Natural killer cell treated with Interleukin-12 subunit alpha and Interleukin-12 subunit beta and Interleukin-15 and Interleukin-18, amount 100 ng/mL, for 72 hours (primary cell): ENCODE measurements at places on chromosomes 1 and 21.

GRCh38 chr21:34604556-34604955 is 10.4 kb downstream of the RCAN1 start:
- no peak for DNase-seq

DNA sequence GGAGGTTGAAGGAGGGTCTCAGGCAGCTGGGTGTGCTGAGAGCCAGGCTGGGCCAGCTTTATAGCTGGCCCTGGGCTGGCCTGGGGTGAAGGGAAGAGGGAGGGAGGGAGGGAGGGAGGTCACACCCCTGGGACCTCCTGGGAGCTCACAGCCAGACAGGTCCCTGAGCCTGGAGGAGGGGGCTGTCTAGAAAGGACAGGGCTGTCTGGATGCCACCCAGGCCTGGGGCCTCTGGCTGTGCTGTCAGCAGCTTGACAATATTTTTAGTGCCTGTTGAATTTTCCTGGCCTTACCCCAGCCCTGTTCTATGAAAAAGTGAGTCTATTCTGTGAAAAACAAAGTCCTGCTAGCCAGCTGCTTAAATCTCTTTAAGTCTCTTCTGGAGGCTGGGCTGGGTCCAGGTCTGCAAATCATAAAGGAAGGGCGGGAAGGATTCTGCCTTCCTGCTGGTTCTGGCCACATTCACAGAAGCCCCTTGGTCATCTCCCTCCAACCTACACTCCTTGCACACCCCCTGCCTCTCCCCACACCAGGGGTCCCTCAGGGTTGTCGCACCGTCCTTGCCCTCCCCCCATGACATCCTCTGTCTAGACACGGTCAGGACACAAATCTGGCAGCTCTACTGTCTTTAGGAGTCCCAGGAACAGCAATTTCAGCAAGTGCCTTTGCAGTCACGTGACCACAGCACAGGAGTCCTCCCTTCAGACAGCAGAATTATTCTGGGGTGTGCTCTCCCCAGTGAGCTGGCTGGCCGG is at the start of gene LEFTY2:
TSS of gene LEFTY2 (minus strand) at position 34 of the 755 bp plus-strand sequence. CDS start 80 bp downstream, outside the sequence.
- no peak for DNase-seq

GRCh38 chr1:196774175-196774574 is 465 bp upstream of the CFHR3 start:
- no peak for DNase-seq

GRCh38 chr1:79982211-79982610 is 975.7 kb upstream of the ADGRL4 start:
- no peak for DNase-seq

DNA sequence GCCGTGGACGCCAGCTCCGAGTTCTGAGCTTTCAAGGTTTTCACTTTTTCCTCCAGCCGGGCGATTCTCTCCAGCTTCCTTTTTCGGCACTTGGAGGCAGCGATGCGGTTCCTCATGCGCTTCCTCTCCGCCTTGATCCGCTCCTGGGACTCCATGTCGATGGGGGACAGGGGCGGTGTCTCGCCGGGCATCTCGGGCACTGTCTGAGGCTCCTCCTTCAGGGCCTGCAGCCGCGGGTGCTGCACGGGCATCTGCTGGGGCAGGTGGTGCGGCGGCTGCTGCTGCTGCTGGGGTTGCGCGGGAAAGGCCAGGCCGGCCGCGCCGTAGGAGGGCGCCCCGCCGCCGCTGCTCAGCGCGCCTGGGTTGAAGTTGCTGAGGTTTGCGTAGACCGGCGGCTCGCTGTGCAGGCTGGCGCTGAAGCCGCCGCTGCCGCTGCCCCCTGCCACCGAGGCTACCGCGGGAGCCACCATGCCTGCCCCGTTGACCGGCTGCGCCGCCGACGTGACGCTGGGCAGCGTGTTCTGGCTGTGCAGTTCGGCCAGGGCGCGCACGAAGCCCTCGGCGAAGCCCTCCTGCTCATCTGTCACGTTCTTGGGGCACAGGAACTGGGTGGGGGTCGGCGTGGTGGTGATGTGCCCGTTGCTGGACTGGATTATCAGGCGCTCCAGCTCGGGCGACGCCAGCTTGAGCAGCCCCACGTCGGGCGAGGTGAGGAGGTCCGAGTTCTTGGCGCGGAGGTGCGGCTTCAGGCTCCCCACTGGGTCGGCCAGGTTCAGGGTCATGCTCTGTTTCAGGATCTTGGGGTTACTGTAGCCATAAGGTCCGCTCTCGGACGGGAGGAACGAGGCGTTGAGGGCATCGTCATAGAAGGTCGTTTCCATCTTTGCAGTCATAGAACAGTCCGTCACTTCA is 1.4 kb downstream of the JUN start:
- DNase-seq = peak; percentile 64

DNA sequence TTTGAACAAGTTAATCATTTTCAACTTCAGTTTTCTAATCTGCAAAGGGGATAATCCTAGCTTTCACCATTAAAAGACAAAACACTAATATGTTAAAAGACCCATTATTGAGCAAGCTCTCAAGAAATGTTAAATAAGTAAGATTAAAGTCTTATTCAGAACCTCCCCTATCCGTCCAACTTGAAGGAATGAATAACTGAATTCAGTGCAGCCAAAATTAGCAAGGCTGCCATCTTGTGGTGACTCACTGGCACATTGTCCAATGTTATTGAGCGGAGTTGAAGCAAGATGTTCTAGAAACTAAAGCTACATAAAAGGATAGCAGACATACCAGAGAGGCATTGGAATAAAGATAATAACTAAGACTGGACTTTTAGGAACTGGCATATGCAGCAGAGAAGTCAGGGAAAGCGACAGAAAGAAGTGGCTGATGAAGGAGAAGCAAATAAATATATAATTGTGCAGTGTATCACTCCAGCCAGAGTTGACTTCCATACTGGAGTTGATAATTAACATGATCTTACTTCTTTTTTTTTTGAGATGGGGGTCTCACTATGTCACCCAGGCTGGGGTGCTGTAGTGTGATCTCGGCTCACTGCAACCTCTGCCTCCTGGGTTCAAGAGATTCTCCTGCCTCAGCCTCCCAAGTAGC is 8.2 kb upstream of the CAP1 start:
- peak; percentile 64 for DNase-seq

DNA sequence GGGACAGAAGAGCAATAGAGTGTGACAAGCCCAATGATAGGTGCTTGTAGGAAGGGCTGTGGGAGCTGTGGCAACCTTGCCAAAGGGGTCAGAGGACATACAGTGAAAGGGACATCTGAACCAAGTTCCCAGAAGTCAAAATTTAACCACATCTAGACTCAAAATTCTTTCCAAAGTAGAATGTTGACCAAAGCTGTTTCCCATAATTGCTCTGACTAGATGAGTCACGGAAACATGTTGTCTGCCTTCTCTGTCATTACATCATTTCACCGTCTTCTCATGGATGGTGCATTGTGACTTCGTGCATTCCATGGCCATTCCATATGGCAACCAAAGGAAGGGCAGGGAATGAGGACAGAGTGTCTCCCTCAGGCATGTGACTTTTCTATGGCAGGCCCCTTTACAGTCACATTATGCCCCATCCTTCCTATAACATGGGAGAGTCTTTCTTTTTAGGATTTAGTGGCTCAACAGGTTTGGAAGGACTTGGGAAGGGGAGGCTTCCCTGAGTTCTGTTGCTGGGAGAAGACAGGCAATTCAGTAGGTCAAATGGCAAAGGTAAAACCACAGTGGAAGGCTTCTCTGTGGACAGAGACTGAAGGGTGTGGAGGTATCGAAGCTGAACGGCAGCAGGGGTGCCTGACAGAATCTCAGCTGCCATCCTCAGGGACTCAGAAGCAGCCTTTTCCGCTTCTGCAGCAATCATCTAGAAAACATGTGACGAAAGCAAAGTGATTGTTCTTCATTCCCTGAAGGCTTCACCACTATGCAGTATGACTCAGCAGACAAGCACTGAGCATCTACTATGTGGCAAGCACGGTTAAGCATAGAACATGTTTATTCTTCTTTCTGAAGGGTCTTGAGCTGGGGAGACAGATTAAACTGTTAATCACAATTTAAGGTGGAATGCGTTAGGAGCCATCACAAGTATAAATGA is 24.7 kb downstream of the NPHS2 start:
- no peak for DNase-seq

GRCh38 chr1:226990133-226990716 is 50.1 kb downstream of the COQ8A start:
- DNase-seq = no peak

DNA sequence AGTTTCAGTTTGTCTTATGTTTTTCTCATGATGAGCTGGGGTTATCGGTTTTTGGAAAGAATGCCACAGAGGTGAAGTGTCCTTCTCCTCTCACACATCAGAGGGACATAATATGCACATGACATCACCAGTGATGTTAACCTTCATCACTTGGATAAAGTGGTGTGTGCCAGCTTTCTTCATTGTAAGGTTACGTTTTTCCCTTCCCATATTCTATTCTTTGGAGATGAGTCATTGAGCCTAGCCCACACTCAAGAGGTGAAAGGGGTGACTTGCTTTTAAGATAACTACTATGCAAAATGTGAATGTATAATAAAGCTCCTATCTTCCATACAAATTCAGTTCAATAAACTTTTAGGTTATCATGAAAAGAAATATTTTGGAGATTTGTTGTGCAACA is 36.7 kb upstream of the MAGI3 start:
- no peak for DNase-seq

GRCh38 chr21:40833184-40833583 is 13.8 kb downstream of the DSCAM start:
- DNase-seq = no peak

DNA sequence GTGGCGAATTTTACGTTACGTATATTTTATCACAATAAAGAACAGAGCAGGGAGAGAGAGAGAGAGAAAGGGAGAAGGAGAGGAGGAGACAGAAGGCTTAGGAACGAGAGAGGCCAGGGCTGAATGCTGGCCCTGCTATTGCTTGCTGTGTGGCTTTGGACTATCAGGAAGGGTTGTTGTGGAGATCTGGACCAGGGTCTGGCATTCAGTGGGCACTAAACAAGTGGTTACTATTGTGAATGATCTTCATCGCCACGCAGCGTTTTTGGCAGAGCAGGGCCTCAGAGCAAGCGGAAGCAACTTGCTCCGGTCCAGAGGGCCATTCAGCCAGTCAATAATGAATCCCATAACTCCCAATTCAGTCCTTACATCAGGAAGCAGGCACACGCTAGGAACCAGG is 26.4 kb downstream of the PIK3C2B start:
- DNase-seq = no peak

- no peak for DNase-seq
Measured at GRCh38 chr1:78716186-78716585, 66.6 kb downstream of the IFI44 start.

DNA sequence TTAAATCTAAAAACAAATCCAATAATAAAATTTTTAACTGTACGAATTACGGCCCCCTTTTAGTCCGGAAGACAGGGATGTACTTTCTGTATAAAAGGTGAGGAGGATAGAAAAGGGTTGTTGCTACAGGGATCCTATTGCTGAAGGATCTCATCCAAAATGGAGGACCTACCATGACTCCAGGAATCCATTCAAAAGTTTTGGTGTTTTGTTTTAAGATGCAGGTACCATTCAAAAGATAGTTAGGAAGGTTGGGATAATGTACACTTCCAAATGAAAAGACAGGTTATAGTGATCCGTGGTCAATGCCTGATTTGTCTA is 1.3 kb upstream of the ENAH start:
- DNase-seq = no peak

- DNase-seq = no peak
Measured at GRCh38 chr1:162846256-162847212, 14.4 kb downstream of the CCDC190 start.

- DNase-seq = no peak
Measured at GRCh38 chr1:109912873-109913272, 2.2 kb downstream of the CSF1 start.

GRCh38 chr1:39632682-39633417 is 6.6 kb downstream of the HEYL start:
- no peak for DNase-seq

GRCh38 chr1:52633291-52633754 is 355 bp downstream of the SHISAL2A start:
- peak; percentile 64 for DNase-seq

GRCh38 chr1:8533124-8533523 is 215.2 kb downstream of the SLC45A1 start:
- DNase-seq = no peak

DNA sequence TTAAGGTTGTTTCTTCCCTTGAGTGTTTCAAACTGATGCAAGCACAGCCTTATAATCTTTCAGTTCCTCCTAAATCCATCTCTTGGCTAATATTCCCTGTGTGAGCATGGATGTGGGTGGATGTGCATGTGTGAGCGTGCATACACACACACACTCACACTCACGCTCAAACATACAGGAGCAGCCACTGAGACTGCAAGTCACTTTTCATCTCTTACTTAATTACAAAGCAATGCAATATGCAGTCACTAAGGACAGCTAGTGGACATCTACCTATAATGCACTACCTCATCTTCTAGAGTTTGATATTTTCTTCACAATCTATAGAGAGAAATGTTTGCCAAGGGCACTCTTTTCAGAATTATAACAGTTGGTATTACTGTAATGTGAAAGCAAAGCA is 1.4 kb downstream of the ESRRG start:
- no peak for DNase-seq

GRCh38 chr1:213260311-213261075 is 209.5 kb downstream of the RPS6KC1 start:
- no peak for DNase-seq

DNA sequence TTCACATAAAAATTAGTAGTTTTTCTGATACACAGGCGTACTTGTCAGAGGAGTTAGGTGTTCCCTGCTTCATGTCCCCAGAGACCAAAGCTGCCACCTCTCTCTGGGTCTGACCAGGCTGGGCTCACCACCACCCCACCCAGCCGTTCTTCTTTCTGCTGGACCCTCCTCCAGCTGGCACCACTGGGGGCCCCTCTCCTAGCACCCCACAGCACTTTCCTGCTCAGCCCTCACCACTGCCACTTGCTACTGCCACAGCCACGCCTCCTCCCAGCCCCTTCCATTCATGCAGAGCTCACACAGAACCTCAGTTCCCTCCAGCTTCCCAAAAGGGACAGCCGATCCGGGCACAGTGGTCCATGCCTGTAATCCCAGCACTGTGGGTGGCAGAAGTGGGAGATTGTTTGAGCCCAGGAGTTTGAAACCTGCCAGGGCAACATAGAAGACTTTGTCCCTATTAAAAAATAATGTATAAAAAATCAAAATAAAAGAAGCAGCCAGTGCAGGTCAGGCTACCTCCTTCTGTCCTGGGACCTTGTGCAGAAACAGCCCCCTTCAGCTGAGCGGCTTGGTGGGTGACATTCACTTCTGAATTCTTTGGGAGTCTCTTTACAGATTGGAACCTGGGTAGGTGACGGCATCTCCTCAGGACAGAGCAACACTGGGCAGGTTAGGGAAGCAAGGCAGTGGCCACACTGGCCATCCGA is 208.3 kb downstream of the TOMM20 start:
- DNase-seq = no peak

GRCh38 chr1:37474046-37474696 is at the start of gene ZC3H12A:
ZC3H12A (plus strand) TSS chr1:37474580; CDS start chr1:37475497, 917 bp downstream.
- DNase-seq = peak; percentile 97

DNA sequence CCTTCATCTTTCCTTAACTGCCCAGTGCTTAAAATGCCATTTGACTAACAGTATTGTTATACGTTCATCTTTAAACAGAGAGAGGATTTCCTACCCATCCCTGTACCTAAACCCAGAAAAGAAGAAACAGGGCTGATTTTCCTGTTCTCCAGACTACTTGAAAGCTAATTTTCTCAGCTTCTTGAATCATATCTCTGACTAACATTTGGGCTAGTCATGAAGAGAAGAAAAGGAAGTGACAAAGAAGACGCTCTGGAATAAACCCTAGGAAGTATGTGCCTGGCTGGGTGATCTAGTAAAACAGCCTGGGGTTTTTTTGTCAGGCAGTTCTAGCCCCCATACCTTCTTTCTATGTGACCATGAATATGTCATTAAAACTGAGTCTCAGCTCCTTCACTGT is 44.8 kb upstream of the SGIP1 start:
- no peak for DNase-seq
